ENCODE measurements at places on chromosomes 5 and 9.

DNA sequence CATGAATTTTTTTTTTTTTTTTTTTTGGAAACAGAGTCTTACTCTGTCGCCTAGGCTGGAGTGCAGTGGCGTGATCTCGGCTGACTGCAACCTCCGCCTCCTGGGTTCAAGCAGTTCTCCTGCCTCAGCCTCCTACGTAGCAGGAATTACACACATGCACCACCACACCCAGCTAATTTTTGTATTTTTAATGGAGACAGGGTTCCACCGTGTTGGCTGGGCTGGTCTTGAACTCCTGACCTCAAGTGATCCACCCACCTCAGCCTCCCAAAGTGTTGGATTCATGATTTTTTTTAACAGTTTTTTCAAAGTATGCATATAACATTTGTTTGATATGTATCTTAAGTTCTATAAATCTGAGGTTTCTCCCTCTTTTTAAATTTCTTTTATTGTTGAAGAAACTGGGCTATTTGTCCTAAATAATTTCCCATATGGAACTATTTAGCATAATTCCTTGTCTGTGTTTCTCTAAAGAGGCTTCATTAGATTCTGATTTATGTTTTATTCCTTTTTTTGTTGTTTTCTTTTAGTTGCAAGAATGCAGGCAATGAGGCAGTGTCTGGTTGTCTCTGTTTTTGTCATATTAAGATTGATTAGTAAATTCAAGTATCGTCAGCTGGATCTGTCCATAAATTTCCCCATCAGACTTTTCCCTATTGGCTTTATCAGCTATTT is 16.4 kb downstream of the RARS1 start:
- DNase-seq: no peak

- no peak for DNase-seq
Observed at GRCh38 chr5:141657937-141658545, 6.8 kb upstream of the FCHSD1 start.

DNA sequence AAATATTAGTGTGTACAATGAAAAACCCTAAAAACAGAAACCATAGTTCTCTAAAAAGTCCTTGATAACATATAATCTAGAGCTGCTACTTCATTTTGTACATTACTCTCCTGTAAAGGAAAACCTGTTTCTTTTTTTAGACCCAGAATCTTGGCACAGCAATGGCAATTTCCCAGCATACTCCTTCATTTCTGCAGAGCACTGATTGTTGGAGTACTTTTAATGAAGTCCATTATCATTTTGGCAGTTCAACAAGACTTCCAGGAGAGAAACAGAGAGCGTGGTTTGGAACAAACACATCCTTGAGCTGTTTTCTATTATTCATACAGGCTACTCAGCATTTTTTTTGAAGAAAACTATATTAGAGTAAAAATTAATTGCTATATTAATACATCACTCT is 22.7 kb upstream of the MROH2B start:
- DNase-seq: no peak

GRCh38 chr9:107043886-107044285 is 180.9 kb downstream of the ZNF462 start:
- DNase-seq: peak; percentile 56
